ENCODE measurements at places on chromosomes 1 and 21.

- no peaks in the 10 kb centered on the region for H3K4me1 ChIP-seq
- no peak overlapping the region for H3K27ac ChIP-seq
- H3K27me3 ChIP-seq = no peaks in the 10 kb centered on the region
- DNase-seq = no peak
- H3K4me3 ChIP-seq = no peak overlapping the region
Observed at GRCh38 chr1:239884796-239885195, 206.9 kb upstream of the FMN2 start.

DNA sequence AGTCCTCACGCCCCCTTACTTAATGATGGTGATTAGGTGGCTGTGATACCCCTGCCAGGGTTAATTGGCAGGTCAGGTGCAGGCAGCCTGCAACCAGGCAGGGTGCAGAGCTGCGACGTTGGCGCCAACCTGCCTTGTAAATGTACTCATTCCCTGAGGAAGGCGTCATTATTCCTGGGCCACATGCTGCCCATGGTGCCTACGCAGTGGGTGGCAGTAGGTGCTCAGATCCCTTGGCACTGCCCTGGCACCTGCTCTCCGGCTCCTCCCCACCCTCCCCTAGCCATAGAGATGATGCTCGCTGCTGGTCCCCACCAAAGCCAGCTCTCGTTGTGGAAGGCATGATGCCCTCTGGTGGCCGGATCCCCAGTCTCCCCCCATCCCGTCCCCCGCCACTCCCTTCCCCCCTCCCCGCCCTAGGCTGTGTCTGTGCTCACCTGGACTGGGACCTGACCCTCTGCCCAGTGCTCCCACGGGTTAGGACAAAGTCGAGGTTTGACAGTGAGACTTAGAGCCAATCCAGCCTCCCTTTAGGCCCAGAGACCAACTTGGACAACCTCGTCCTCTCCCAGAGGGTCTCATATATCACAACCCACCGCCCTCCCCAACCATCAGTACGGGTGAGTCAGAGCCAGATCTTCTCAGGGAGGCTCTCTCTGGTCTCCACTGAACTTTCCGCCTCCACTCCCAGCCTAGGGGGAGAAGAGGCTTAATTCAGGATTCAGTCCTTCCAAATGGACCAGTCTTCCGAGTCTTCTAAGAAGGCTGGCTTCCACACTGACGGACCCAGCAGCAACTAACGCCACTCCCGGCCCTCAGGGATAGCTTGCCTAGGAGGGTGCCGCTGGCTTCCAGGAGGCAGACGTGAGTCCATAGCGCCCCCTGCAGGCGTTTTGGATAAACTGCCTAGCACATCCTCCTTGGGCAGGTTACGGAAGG is 5.7 kb downstream of the KRTCAP2 start:
- peaks cover 6% of the 10 kb centered on the region for H3K36me3 ChIP-seq
- peak; percentile 87 for DNase-seq
- H3K4me1 ChIP-seq = no peaks in the 10 kb centered on the region
- peak overlapping the region; percentile 47 for H3K4me3 ChIP-seq

DNA sequence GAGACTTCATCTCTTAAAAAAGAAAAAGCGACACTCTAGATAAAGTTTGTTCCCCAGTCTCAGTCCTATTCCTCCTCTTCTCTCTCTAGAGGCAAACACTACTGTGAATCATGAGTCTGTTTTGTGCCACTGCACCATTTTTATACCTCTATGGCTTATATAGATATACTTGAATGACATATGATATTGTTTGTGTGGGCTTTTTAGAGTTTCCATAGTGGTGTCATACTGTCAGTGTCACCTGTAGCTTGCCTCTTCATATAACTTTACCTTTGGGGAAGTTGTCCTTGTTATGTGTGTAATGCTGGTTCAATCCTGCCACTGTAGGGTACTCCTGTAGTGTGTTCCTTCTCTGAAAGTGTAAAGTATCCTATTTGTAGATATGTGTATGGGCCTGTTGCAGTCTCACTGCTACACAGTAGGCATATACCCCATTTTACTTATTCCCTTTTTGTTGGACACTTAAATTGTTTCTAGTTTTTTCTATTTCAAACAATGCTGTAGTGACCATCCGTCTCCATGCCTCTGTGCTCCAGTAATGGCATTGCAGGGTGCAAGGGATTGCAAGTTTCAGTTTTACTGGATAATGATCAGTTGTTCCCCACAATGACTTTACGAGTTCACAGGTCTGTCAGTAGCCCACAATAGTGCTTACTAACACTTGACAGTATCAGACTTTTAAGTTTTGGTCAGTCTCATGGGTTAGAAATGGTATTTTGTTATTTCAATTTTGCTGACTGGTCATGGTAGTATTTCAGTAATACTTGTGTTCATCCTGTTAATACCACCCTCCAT is 2.7 kb downstream of the PRMT2 start:
- peaks cover 16% of the 10 kb centered on the region for H3K4me1 ChIP-seq
- H3K36me3 ChIP-seq = no peaks in the 10 kb centered on the region
- peak overlapping the region; percentile 2 for H3K4me3 ChIP-seq
- no peaks in the 10 kb centered on the region for H3K27me3 ChIP-seq
- peak overlapping the region; percentile 63 for H3K27ac ChIP-seq
- peak; percentile 52 for DNase-seq

GRCh38 chr1:41296506-41296905 is 54.4 kb upstream of the SCMH1 start:
- H3K4me1 ChIP-seq = no peaks in the 10 kb centered on the region
- no peak for DNase-seq

GRCh38 chr21:23111070-23111600 is 2112.9 kb downstream of the NCAM2 start:
- H3K27me3 ChIP-seq = no peaks in the 10 kb centered on the region
- no peak overlapping the region for H3K4me3 ChIP-seq
- no peaks in the 10 kb centered on the region for H3K4me1 ChIP-seq
- H3K36me3 ChIP-seq = no peaks in the 10 kb centered on the region
- DNase-seq = no peak
- H3K27ac ChIP-seq = no peak overlapping the region

DNA sequence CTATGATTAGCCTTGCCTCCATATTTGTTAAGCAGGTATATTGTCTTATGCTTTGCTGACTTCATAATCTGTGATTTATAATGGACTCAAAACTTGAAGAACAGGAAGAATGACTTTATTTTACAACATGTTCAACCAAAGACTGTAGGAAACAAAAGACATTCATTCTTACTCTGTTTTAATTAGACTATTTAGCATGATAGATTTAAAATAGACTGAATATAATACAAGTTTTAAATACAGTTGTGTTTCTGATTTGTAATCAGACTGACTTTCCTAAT is 63.1 kb downstream of the CDC14A start:
- H3K27ac ChIP-seq = no peak overlapping the region
- no peaks in the 10 kb centered on the region for H3K36me3 ChIP-seq
- no peak overlapping the region for H3K4me3 ChIP-seq
- peaks cover 12% of the 10 kb centered on the region for H3K4me1 ChIP-seq
- no peak for DNase-seq
- H3K27me3 ChIP-seq = no peaks in the 10 kb centered on the region

DNA sequence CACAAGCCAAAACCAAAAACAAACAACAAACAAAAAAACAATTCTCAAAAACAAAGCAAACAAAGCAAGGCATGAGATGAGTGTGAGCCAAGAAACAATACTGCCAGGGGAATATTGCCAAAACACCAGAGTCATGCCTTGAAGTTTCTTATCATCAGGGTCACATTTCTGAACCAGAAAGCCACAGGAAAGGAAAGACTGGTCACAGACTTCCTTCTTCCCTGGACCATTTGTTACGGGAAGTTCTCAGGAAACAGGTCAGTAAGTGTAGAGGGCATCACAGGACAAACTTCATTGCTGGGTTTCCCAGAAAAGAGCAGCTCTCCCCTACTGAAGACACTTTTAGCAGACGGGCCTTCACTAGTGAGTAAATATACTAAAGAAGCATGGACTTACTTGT is 191.2 kb downstream of the GABPA start:
- peak; percentile 96 for DNase-seq
- H3K27ac ChIP-seq = peak overlapping the region; percentile 65
- no peaks in the 10 kb centered on the region for H3K36me3 ChIP-seq
- H3K4me1 ChIP-seq = peaks cover 22% of the 10 kb centered on the region

- H3K4me1 ChIP-seq = peaks cover 42% of the 10 kb centered on the region
- H3K27ac ChIP-seq = peak overlapping the region; percentile 64
- no peak for DNase-seq
- no peaks in the 10 kb centered on the region for H3K27me3 ChIP-seq
- H3K36me3 ChIP-seq = no peaks in the 10 kb centered on the region
- peak overlapping the region; percentile 24 for H3K4me3 ChIP-seq
Observed at GRCh38 chr1:147247656-147248238, 5.3 kb downstream of the CHD1L start.

GRCh38 chr1:201790261-201790660 is 38.7 kb upstream of the IPO9 start:
- no peak overlapping the region for H3K4me3 ChIP-seq
- no peak overlapping the region for H3K27ac ChIP-seq
- H3K36me3 ChIP-seq = peaks cover 2% of the 10 kb centered on the region
- DNase-seq = no peak
- no peaks in the 10 kb centered on the region for H3K27me3 ChIP-seq

GRCh38 chr21:15333951-15334350 is 269.2 kb upstream of the NRIP1 start:
- no peaks in the 10 kb centered on the region for H3K36me3 ChIP-seq
- H3K27ac ChIP-seq = no peak overlapping the region
- H3K27me3 ChIP-seq = no peaks in the 10 kb centered on the region
- DNase-seq = no peak

DNA sequence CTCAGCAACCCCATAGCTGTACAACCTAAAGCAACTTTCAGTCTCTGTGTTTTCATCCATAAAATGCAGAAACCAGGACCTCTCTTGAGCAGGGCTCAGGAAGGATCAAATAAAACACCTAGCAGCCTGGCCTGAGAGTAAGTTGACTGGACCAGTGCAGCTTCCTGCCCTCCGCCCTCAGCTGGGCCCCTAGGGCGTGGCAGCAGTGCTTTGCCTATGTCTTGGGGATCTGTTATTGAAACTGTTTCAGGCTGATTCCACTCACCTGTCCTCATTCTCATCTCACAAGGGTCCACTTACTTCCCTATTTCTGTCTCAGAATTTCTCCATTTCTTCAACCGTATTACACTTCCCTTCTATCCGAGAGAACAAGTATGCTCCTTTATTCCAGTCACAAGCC is 17.3 kb downstream of the LRRC42 start:
- no peak overlapping the region for H3K27ac ChIP-seq
- H3K36me3 ChIP-seq = peaks cover 48% of the 10 kb centered on the region
- H3K27me3 ChIP-seq = no peaks in the 10 kb centered on the region
- H3K4me1 ChIP-seq = peaks cover 4% of the 10 kb centered on the region

DNA sequence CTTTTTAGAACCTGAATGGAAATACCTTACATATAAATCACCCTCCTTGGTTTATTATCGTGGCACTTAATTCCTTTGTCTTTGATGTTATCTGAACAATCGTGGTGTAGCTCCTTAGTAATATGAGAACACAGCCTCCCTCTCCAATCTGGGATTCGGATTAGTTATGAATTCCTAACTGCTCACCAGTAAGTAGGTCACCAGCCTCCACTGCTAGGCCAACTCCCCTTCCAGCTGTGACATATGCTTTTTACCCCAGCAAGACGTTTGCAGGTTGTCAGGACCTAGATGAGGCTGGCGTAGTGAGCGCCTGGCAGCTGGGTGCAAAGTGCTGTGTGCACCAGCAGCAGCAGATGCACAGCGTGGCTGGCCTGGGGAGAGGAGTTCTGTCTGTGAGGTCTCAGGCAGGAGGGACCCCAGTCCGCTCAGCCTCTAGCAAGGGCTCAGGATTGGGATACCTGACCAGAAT is 38.2 kb downstream of the NTPCR start:
- no peak overlapping the region for H3K27ac ChIP-seq
- no peaks in the 10 kb centered on the region for H3K4me1 ChIP-seq
- peaks cover 19% of the 10 kb centered on the region for H3K36me3 ChIP-seq
- no peak overlapping the region for H3K4me3 ChIP-seq
- H3K27me3 ChIP-seq = no peaks in the 10 kb centered on the region

- peak overlapping the region; percentile 55 for H3K4me3 ChIP-seq
- peaks cover 10% of the 10 kb centered on the region for H3K4me1 ChIP-seq
- H3K27me3 ChIP-seq = no peaks in the 10 kb centered on the region
- H3K36me3 ChIP-seq = no peaks in the 10 kb centered on the region
Observed at GRCh38 chr21:42051788-42052187, 19.3 kb upstream of the UMODL1 start.

- no peaks in the 10 kb centered on the region for H3K27me3 ChIP-seq
- H3K4me3 ChIP-seq = no peak overlapping the region
- no peaks in the 10 kb centered on the region for H3K4me1 ChIP-seq
- no peak overlapping the region for H3K27ac ChIP-seq
- no peak for DNase-seq
- H3K36me3 ChIP-seq = no peaks in the 10 kb centered on the region
Observed at GRCh38 chr1:97128426-97128825, 406.8 kb downstream of the PTBP2 start.

DNA sequence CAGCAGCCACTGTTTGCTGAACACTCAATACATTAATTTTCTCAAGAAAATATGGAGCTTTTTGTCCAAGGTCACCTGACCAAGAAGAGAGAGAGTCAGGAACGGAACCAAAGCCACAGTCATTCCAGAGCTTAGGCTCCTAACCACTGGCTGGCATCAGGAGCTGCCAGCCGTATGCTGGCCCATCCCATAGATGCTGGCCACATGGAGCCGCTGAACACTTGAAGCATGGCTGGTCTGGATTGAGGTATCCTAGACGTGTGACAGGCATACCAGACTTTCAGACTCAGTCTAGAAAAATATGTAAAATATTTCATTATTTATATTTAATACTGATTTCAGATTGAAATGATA is 458.7 kb downstream of the MATN1 start:
- no peaks in the 10 kb centered on the region for H3K36me3 ChIP-seq
- no peak overlapping the region for H3K4me3 ChIP-seq
- peaks cover 5% of the 10 kb centered on the region for H3K27me3 ChIP-seq

- H3K27me3 ChIP-seq = no peaks in the 10 kb centered on the region
- H3K36me3 ChIP-seq = peaks cover 39% of the 10 kb centered on the region
- H3K27ac ChIP-seq = no peak overlapping the region
- peaks cover 42% of the 10 kb centered on the region for H3K4me1 ChIP-seq
- H3K4me3 ChIP-seq = peak overlapping the region; percentile 84
Observed at GRCh38 chr1:35558374-35559316, 1.0 kb downstream of the NCDN start.

- H3K27me3 ChIP-seq = no peaks in the 10 kb centered on the region
- H3K36me3 ChIP-seq = peaks cover 17% of the 10 kb centered on the region
- H3K27ac ChIP-seq = no peak overlapping the region
- peaks cover 2% of the 10 kb centered on the region for H3K4me1 ChIP-seq
Observed at GRCh38 chr1:231665101-231665500, 38.5 kb downstream of the DISC1 start.

Data from common myeloid progenitor, CD34-positive (primary cell).